ENCODE measurements at places on chromosomes 1 and 21.

GRCh38 chr1:199377211-199377610 lies 650.3 kb upstream of the NR5A2 start:
- no peak for DNase-seq

- DNase-seq: no peak
Measured at GRCh38 chr1:185271921-185272320, 45.1 kb downstream of the IVNS1ABP start.

- no peak for DNase-seq
Measured at GRCh38 chr1:24963943-24964693, 34.0 kb upstream of the RUNX3 start.

DNA sequence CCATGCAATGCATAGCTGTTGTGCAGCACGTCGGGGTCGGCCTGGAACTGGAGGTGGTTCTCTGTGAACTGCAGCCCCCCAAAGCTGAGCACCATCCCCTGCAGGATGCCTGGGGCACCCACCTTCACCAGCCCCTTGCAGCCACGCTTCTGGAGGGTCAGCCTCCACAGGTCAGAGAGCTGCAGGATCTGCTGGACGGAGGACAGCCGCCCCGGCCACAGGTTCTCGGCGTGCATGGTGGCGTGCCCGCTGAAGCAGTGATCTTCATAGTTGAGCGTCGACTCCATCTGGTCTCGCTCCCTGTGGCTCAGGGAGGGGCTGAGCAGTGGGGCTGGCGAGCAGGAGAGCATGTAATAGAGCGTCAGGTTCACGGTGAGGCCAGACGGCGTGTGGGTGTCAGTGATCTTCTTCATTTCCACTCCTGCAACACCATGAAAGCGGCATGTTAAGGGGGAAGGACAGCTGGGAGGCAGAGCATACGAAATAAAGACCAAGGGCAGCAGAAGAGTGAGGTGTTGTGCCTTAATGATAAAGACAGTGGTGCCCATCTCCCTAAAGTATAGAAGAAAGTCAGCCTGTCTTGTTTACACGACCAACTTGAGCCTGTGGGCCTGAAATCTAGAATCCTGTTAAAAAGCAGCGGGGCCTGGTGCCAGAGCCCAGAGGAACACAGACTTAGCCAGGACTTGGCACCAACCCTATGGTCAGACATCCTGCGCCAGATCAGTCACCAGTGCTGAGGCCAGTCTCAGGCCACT lies 3.0 kb downstream of the KIAA2013 start:
- no peak for DNase-seq

- no peak for DNase-seq
Measured at GRCh38 chr1:16144325-16145029, 11.4 kb downstream of the EPHA2 start.

DNA sequence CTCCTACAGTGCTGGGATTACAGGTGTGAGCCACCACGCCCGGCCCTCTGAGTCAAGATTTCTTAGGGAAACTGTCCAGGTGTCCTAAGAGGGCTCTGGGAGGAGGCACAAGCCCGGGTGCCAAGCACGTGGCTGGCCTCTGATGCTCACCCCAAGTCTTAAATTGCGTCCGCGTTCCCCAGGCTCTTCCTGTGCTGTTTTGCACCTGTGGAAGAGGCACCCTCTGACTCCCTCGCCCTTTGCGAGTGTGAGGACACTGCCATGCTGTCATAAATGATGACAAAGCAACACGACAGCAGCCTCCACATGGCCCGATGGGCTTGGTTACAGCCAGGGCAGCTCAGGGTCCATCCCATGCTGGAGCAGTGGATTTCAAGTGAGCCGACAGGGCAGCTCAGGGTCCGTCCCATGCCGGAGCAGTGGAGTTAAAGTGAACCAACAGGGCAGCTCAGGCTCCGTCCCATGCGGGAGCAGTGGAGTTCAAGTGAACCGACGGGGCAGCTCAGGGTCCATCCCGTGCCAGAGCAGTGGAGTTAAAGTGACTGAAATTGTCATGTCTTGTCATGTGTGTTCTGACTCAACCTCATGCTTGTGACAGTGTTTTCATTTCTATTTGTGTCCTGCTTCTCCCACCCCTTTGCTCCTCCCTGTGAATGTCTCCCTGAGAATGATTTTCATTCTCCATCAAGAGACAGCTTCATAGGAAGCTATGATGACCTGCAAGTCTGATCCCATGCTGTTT lies 33.9 kb downstream of the PCNT start:
- DNase-seq: no peak

DNA sequence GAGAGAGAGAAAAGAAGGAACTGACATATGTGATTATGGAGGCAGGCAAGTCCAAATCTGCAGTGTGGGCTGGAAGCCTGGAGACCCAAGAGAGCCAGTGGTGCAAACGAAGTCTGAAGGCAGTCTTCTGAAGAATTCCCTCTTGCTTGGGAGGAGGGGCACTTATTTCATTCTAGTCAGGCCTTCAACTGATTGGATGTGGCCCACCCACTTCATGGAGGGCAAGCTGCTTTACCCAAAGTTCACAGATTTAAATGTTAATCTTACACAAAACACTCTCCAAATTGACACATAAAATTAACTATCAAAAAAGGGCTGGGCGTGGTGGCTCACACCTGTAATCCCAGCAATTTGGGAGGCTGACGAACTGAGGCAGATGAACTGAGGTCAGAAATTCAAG lies 103.5 kb upstream of the RAB3GAP2 start:
- DNase-seq: no peak

- no peak for DNase-seq
Measured at GRCh38 chr1:50719126-50719525, 240.9 kb downstream of the FAF1 start.

DNA sequence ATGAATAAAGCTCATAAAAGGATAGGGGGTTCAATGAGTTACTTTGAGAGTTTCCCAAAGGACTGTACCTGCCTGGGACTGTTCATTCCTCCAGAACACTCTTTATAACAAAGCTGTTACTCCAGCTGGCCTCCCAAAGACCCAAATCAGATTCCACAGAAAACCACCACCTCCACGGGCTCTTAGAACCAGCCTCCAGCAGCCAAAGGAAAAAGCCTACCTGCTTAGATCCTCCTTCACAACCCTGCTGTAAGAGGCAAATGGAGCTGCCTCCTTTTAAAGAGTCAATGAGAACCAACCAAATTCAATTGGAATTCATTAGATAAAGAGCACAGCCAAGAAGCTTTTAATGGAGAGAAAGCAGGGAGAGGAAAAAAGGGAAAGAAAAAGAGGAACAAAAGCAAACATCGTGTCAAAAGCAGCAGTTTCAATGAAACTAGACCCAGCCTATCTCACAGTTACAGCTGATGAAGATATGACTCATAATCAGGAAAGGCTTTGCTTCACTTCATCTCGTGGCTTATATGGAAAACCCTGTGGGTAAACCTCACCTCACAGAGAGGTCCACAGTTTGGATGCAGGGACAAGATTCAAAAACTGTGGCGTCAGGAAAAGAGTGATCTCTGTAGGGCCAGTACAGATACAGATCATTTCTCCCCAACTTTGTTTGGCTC lies 27.8 kb upstream of the FMO4 start:
- DNase-seq: no peak
